ENCODE measurements at places on chromosomes 1 and 21. TPM values are rescaled to one million over a fixed set of nuclear protein-coding genes. Genes with fewer than 3 reads are reported as not detected.

MEX3A gene
- 2.8 TPM for total RNA-seq

DNA sequence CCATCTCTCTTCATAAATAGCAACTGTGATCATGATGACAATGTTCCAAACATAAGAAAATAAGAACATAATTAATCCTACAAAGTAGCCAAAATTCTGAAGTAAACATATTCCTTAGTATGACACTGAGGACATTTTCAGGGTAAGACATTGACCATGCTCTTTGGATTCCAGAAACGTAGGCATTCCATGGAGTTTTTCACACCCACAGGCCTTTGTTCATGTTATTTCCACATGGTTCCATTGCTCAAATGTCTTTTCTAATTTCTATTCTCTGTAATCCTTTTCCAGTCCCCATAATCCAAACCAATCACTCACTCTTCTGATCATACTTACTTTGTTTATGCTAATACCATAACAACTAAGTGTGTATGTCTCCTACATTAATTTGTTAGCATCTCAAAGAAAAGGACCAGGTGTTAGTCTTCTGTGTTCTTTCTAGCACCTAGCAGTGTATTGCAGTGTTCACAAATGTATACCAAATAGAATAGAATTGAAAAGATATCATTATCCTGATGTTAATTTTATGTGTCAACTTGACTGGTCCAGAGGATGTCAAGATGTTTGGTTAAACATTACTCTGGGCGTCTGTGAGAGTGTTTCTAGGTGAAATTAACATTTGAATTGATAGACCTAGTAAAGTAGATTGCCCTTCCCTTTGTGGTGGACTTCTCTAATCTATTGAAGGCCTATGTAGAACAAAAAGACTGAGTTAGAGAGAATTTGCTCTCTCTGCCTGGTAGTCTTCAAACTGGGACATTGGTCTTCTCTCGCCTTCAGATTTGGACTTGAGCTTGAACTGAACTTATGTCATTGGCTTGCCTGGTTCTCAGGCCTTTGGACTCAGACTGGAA is 516.6 kb downstream of the PTPRC start:
- no peak for DNase-seq

DNA sequence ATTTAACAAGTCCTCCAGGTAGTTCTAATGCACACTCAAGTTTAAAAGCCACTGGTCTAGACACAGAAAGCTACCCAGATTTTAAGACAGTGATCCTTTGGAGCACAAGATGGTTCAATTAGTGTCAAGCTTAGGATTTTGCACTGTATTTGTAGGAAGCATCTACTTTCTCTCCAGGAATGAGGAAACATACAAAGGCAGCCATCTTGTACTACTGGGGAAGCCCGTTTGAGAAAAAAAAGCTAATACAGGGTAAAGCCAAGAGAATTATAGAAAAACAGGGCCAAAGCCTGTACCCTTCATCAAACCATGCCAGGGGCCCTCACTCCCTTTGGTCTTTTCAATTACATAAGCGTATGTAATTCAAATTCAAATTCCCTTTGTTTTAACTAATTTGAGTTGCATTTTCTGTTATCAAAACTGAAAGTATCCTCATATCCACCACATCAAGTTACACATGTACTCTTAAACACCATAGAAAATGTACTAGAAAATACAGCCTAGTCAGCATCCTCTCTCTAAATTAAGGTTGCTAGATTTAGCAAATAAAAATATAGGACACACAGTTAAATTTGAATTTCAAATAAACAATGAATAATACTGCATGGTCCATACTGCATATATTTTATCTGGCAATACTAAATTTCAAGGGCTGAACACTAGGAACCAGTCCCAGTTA is 17.4 kb downstream of the PIK3R3 start:
- no peak for DNase-seq

DNA sequence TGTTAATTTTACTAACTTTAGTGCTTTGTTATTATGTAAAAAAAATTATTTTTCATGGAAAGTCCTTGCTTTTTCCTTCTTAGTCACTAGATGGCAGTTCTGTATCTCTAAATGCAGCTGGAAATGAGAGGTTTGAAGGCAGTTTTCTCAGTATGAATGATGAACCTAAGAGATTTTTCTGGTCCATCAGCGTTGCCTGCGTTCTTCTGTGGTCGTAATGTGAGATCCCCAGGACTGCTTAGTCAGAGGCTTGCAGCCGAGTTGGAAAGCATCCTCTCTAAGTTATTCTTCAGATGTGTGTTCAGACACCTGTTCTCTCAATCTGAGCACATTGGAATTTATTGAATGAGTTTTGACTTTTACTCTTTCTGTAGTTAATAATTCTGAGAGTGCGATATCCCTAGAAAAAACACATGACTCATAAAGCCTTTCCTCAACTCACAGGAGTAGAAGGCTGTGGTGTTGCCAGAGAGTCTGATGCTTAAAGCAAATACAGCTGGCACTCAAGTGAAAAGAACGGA is 99.3 kb downstream of the FMN2 start:
- DNase-seq, result peak; percentile 87

DNA sequence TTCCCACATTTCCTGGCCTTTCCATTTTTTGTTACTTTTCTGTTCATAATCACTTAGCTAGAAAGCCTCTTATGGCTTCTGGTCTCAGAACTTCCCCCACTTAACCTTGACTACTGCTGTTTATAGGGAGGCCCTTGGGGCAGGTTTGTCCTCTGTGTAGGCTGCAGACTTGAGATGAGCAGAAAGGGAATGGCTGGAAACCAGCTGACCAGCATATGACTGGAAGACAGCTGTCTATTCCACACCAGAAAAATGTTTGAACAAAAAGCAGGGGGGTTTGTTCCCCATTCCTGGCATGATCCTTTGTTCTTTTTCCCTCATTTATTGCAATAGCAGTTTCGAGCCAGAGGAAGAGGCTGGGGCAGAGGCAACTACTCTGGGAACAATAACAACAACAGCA is 4.9 kb upstream of the SH3D21 start:
- DNase-seq, result no peak

All from NCI-H460 (cell line).